ENCODE measurements at places on chromosomes 1 and 21.

- no peak for DNase-seq
Observed at GRCh38 chr1:22121421-22121911, 21.4 kb downstream of the WNT4 start.

GRCh38 chr1:110336300-110337039 lies 2.7 kb upstream of the RBM15 start:
- no peak for DNase-seq

- DNase-seq: no peak
Observed at GRCh38 chr1:66526991-66527390, 7.0 kb upstream of the SGIP1 start.

DNA sequence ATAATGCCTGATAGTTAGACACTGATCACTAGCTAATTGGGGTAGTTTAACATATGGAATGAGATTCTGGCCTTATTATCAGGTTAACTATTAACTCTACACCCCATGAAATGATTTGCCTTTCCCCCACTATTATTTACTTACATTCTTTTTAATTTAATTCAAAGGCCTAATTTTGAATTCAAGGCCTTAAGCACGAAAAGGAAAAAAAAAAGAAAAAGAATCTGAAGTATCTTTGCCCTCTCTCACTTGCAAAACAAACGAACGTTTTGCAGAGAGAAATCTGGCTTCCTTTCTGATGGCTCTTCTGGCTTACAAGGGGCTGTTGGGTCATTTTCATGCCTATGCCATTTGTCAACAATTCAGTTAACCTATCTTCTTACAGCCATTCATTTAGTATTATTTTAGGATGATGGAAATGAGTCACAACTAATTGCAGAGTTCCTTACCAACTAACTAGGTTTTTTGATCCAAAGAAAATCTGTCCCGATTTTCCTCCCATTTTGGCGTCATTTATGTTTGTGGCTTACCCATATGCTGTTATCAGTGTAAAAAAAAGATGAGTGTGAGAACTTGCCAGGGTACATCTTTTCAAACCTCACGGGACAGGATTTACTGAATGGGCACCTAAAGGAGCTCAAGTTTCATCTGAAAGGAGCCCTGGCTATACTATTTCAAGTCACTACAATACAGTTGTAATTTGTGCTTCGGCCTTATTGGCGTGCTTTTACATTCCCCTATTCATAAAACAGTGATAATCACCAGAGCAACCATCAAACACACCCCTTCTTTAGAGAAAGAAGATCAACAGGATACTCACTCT lies 1.9 kb upstream of the ERRFI1 start:
- DNase-seq: peak; percentile 93

DNA sequence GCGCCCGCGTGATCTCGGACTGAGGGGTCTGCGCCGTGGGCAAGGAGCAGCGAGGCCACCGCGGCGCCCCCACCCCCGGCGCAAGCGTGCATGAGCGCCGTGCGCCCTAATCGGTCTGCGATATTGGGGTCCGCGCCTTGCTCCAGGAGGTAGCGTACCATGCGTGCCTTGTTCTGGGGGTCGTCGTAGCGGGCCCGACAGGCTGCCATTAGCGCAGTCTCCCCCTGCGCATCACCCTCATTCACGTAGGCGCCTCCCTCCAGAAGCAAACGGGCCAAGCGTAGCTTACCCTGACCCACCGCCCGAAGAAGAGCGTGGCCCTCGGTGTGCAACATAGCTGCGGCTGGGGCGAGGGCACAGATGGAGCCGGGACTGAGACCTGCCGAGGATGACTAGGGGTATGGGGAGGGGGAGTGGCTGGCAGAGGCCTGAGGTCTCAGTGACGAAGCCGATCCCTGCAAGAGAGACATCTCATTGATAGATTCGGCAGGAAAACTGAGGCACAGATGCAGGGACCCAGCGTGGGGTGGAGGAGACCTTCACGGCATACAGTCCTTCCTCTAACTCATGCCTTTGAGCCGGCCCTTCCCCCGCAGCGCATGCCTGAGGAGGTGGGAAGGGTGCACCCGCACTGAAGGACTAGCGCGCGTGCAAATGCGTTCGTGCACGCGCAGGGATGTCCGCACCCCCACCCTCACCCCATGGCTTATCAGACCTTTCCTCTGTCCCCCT lies 2.8 kb downstream of the ANKRD34A start:
- DNase-seq: no peak

DNA sequence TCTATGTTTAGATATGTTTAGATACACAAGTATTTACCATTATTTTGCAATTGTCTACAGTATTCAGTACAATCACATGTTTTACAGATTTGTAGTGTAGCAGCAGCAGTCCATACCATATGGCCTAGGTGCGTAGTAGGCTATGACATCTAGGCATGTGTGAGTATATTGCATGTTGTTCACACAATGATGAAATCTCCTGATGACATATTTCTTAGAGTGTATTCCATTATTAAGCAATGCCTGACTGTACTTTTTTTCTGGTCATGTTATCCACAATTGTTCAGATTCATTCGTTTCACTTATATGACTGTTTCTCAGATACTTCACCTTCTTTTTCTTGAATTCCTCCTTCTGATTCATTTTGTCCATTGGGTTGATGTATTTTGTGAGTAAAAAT lies 9.9 kb upstream of the BACE2 start:
- DNase-seq: no peak

DNA sequence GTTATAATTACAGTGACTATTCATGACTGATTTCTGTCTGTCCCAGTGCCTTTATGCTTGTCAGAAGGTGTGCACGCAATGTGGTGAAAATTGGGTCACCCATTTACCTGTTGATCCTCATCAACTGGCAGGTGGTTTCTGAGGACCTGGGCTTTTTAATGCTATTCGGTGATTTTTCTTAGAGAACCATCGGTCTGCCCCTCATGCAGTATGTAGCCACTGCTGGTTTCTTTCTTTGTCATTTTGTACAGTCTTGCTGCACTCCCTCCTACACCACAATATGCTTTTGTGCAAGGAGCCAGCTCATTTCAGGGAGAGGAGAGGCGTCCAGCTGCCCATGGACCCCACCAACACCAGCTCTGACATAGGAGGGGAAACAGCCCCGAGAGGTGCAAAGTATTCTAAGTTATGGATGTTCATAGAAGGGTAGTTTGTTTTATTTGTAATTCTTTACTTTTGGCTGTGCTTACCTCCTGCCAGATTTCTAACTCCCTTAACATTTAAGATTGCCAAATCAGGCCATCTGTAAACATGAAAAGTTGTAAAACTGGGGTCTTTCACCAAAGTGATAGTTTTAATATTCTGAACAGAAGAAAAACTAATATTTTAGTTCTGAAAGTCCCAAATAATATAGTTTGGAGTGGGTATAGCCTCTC lies 325.3 kb downstream of the PTBP2 start:
- no peak for DNase-seq

Measured in fibroblast of skin of right quadriceps (primary cell).